Left renal pelvis (tissue), 4 donors: ENCODE measurements at places on chromosomes 3 and 15.

GRCh38 chr15:68055224-68055705 lies 1.1 kb downstream of the PIAS1 start:
- peak; percentile 33 for DNase-seq

- no peak for DNase-seq
Observed at GRCh38 chr3:41002104-41002503, 197.2 kb upstream of the CTNNB1 start.

DNA sequence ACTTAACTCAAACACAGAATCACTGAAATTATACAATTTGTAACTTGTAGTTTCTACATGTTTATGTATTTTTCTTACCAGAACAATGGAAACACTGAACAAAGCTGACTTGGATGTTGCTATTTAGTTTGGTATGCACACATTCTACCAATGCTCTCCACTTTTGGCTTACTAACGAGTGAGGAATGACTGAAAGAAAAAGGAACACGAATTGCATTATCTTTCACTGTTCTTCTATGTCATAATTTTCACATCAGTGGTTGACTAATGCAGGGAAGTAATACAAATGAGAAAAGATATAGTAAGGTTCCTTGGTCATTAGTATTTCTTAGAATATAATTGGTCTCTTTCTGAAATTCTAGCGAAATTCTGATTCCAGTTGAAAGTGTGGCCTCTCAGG lies 9.8 kb upstream of the CNTN3 start:
- DNase-seq, result no peak

DNA sequence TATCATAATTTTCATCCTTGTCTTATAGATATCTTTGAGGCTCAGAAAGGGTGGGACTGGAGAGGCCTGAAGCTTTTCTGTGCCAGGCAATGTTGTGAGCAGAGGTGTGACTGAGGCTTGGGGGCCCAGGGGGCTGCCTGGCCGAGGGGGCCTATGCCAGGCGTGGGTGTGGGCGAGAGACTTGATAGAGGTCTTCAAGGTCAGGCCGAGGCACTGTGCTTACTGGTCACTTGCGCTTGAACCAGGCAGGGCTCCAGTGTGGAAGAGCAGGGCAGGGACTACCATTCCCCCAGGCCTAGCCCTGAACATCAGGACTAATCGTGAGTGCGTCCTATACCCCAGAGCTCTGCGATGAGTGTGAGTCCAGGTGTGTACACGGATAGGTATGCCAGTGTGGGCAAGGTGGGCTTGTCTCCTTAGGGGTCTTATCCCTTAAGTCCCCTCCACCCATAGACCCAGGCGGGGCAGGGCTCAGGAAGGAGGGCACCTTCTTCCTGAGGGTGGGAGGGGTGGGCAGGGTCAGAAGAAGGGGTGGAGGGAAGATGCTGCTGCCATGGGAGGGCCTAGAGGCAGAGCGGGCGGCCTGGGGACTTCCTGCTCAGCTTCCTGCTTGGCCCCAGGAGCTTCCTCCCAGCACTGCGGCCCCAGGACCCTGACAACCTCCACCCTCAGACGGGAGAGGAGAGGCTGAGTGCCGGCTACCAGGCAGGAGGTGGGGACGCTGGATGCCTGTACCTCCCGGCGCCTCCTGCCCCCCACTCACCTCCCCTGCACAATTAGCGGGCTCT lies 84.7 kb downstream of the LINGO1 start:
- DNase-seq, result no peak

DNA sequence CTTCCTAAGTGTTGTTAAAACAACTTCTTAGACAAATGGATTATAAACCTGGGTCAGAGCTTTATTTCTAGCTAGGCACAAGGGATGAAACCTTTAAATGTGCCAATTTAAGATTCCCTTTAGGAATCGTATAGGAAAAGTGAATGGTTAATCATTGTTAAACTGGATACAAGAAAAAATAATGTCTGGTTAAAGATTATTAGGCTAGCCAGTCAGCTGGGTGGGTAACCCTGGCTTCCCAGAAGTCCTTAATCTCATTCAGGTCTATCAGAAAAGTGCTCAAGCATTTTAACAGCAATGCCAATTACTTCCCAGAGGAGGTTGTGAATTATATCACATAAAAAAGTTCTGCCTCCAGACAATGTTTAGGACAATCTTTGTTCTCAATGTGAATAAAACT lies 37.6 kb downstream of the NANOGP8 start:
- no peak for DNase-seq
